CD4-positive, alpha-beta T cell treated with Interleukin-4 for 4 hours (primary cell): ENCODE measurements at places on chromosomes 4 and X.

DNA sequence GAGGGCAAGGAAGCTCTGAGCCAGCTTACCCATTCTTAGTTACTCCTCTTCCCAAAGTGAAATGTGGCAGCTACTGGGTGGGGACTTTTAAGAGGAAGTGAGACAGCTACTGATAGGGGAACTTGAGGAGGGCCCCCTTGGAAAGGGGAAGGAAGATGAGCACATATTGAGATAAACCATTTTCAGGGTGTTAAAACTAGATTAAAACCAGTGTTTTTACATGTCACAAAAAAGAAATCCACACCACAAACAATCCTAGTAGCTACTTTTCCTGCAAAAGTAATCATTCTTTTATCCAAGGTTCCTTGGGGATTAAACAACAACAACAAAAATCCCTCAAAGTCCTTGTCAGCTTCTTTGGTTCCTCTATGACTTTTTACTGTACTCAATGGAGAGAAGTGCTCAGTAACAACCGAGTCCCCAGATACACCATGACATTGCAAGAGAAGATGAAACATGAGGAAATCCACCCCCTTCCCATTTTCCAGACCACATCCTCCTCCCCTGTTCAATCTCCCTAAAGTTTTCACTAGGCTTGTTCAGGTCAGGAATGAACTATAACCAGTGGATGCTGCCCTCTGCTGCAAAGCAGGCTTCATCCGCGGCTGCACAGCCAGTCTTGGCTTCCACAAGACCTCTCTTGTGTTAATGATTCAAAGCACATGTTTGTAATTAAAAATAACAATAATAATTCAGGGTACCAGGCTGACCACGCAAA is 113.5 kb upstream of the TMEM164 start:
- DNase-seq, result no peak

- DNase-seq, result no peak
These were observed 20.7 kb downstream of the HHIP start for GRCh38 chr4:144666539-144667175.

DNA sequence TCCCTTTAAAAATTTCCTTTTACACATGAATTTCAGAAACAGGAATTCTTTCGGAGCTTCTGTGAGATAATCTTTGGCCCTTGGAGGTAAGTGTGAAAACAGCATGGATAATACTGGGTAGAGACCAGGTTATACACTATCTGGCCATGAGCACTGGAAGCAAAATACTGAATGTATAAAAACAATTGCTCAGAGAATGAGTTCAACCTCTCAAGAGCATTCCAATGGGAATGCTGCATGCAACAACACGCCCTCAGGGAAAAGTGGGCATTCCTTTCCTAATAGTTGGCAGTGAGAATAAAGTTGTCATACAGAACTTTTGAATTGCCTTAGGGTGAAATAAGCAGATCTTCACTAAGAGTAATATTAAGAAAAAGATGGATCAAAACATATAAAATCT is 574.8 kb upstream of the DIPK2B start:
- DNase-seq, result no peak

DNA sequence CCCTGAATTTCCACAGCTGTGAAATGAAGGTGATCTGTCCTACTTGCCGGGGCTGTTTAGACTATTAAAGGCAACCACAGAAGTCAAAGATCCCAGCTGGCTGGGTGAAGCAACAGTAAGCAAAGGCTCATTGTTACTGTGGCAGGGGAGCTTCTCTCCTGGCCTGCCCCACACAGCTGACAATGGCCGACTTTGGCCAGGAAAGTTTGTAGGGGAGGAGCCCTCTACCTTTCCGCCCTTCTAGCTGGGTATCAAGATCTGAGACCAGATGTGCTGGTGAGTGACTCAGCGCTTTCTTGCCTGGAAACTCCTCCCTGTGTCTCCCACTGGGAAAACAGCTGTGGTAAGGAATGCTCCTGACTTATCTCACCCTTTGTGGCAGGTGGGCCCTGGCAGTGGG is 21.1 kb downstream of the RASSF6 start:
- DNase-seq, result no peak

GRCh38 chrX:148582353-148582752 is 81.9 kb downstream of the AFF2 start:
- no peak for DNase-seq

GRCh38 chrX:40157228-40158035 is 59.7 kb upstream of the BCOR start:
- DNase-seq, result no peak

GRCh38 chr4:101346351-101347266 is 717 bp downstream of the PPP3CA start:
- DNase-seq, result peak; percentile 56

- DNase-seq, result no peak
These were observed 58.2 kb downstream of the WWC2 start for GRCh38 chr4:183157215-183157614.
